ENCODE measurements at places on chromosomes 7 and 10.

DNA sequence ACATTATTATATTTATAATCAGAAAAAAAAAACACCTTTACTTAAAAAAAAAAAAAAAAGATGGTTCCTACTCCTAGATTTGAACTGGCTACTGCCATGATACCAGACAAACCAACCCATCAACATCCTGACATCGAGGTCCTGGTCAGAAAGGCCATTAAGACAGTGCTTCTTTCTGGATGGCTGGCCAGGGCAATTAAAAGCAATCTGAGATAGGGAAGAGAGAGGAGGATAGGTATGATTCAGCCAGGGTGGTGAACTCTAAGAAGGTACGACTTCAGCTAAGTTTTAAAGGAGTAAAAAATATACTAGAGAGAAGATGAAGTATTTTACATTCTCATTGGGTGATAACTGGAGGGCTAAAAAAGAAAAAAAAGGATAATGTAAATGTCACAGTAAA, 139.0 kb downstream of the DOCK4 start:
- no peak for DNase-seq

DNA sequence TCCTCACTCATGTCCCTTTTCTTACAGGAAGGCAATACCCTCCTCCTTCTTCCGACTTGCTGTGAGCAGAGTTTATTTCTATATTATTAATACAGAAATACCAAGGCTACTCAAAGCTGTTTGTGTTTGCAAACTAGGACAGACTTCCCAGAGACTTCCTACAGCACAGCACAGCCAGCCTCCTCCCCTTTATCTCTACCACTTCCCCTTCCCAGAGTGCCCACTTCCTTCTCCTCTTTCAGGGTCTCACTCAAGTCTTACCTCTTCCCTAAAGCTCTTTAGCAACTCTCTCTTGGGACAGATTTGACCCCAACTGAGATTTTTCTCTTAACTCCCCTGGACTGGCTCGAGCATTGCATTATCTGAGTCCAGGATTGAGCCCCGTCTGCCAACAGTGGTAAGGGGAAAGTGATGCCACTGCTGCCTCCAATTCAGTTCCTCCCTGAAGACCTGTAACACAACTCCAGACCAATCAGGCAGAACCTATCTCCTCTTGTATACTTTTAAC, 5.5 kb upstream of the LRGUK start:
- no peak for DNase-seq

DNA sequence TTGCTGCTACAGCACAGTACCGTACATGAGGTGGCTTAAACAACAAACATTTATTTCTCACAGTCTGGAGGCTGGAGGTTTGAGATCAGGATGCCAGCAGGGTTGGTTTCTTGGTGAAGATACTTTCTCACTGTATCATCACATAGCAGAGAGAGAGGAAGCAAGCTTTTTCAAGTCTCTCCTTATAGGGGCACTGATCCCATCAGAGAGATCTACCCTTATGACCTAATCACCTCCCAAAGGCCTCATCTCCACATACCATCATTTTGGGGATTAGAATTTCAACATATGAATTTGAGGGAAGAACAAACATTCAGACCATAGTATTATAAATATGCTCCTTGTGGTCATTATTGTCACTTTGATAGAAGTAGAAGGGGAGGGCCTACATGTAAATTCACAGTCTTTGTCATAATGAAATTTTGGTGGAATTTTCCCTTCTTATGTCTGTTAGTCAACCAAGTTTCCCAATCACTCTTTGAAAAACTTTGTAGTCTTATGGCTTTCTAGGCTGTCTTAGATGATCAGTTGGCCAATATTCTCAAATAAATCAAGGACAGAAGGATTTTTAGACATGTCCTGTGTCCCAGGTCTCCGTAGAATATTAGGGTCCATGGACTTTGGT, 606.2 kb downstream of the LRMDA start:
- DNase-seq = no peak

DNA sequence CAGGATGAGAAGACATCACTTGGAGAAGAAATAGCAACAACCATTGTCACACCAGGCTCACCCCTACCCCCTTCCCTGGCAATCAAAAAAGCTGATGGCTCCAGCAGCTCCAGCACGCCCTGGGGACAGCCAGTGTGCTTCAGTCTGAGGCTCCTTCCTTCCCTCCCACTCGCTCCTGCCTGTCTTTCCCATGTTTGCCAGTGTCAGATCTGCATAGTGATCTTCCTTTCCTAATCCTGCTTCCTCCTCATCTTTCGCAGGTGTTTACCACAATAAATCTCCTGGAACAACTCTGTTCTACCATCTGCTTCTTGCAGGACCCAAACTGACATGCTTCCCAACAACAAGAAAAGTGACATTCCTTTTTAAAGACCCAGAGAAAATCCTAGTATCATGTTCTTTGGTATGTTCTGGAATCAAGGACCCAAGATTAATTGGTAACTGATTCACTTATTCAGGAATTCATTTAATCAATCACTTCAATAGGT, 57.1 kb downstream of the STEAP1B start:
- DNase-seq = no peak

DNA sequence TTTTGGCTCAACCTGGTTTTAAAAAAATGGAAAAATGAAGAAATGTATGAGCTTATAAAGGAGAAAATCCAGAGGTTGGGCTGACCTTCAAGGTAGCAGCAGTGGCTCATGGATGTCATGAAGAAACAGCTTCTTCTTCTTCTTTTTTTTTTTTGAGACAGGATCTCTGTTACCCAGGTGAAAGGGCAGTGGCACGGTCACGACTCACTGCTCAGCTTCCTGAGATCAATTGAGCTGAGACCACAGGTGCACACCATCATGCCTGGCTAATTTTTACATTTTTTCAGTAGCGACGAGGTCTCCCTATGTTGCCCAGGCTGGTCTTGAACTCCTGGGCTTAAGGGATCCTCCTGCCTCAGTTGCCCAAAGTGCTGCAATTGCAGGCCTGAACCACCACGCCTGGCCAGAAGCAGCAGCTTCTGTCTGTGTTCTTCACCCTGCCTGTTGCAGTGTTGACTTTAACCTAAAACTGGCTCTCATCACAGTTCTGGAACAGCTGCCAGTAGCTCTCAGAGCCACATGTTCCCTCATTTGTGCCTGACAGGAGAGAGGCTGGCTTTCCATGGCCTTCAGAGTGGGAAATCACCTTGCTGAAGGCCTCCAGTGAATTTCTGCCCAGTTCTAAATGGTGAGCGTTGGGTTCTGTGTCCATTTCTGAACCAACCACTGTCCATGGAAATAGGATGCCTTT, 117.7 kb downstream of the PFKFB3 start:
- DNase-seq = no peak

DNA sequence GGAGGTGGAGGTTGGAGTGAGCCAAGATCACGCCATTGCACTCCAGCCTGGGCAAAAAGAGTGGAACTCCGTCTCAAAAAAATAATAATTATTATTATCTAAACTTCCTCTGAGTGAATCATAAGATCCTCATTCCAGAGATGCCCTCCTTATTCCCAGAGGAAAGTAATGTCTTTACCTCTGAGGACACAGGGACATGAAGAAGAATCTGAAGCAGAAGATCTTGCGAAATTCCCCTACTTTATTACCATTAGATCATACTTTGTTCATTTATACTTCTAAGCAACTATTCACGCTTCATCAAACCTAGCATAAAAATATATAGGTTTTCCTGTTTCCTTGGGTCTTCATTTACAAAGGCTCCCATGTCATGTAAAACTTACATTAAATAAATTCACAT, 143.1 kb downstream of the ETV1 start:
- no peak for DNase-seq

DNA sequence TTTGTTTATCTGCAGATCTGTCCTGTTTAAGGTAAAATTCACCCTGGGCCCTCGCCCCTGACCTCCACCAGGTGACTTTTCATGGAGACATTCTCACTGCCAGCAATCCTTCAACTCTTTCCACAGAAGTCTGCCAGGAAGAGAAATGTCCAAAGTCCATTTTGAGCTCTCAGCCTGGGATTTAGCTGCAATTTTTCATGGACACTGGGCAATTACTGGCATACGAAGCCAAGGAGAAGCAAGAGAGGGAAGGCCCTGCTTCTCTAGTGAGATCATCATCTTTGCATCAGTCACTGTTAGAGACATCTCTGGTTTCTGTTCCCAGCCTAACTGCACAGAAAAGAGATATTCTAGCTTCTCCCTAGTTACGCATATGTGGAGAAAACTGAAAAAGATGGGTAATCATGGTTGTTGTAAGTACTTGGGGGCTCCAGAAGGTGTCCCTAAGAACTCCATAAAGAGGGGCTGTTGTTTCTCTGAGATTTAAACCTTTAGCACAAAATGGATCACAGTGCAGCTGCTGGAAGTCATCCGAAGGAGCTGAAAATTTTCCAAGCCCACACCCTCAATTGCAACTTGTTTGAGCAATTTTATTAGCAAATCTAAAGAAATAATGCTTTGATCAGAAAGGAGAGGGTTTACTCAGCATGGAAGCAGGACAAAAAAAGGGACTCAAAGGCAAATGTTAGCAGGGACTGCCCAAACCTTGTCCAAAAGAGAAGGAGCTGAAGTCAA, 168.9 kb downstream of the SNX10 start:
- DNase-seq = no peak

DNA sequence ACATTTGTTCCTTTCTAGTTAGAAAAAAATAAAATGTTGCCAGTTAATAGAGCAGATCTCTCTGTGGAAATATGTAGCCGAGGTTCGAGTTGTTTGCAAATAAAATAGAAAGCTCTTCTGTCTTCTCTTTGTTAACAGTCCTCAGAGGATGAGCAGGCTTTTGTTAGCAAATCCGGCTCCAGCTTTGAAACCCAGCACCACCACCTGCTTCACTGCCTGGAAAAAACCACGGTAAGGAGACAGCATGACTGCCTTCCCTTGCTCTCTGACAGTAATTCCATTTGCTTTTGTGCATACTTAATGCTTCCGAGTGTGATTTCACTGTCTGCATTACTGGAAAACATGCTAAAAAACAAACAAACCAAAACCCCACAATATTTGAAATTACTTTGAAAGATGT, 115.6 kb downstream of the TSPAN12 start:
- peak; percentile 87 for DNase-seq

GRCh38 chr7:135782801-135783200, 34.2 kb upstream of the FAM180A start:
- DNase-seq = no peak

DNA sequence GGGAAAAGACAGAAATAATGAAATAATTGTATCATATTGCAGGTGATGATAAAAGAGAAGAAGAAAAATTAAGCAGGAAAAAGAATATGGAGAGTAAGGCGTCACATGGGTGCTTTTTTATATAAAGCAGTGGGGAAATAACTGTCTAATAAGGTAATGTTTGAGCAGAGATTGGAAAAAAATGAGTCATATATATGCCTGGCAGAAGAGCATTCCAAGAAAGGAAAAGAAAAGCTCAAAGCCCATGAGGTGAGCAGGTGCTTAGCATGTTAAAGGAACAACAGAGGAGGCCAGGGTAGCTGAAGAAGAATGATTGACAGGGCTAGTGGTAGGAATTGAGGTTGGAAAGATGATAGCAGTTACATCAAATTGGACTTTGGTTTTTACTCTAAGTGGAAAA, 739.5 kb downstream of the SORCS1 start:
- DNase-seq = no peak

- DNase-seq = no peak
Measured at GRCh38 chr10:119753309-119753708, 27.5 kb downstream of the INPP5F start.

DNA sequence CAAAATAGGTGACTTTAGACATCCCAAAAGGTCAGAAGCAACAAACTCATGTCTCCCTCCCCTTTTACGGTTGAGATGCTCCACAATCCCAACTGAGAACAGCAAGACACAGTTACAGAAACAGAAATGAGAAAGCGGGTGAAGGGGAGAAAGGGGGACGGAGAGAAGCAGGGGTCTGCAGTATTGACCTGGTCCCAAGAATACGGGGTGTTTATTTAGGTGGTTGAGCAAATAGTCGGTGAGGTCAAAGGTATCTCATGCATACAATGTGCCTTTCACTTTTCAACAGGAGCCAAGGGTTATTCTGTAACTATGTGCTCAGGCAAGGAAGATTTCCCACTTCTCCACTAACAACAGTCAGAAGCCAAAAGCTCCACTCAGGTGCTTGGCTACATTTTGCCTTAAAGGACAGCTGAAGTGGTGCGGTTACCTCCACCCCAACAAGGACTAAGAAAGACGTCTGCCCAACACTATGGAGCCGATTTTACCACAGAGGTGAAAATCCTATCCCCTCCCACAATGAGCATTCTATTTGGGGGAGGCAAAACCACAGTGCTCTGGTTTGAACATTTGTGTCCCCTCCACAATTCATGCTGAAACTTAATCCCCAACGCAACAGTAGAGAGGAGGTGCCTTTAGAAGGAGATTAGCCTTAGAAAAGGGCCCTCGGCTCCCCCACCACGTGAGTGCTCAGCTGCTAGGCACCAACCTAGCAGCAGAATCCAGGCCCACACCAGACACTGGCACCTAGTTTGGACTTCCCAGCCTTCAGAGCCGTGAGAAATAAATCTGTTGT, 77.9 kb downstream of the PARD3 start:
- no peak for DNase-seq

DNA sequence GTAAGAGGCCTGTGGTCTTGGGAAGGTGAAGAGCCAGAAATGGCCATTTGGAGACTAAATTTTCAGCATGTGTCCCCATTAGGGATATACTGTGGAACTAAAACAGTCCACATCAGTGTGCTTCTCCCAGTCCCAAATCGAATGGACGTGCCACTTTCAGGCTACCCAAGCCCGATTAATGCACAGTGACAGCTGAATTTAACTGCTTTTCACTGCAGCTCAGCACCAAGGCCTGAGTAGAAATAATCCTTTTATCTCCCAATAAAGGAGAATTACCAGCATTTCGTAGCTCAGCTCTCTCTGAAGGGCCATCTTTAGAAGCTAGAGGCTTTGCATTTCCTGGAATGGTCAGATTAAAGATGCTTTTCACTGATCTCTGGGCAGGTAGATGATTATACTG, 183.3 kb downstream of the NPSR1 start:
- peak; percentile 8 for DNase-seq

- no peak for DNase-seq
Measured at GRCh38 chr10:88065383-88066049, 202.1 kb downstream of the PTEN start.

DNA sequence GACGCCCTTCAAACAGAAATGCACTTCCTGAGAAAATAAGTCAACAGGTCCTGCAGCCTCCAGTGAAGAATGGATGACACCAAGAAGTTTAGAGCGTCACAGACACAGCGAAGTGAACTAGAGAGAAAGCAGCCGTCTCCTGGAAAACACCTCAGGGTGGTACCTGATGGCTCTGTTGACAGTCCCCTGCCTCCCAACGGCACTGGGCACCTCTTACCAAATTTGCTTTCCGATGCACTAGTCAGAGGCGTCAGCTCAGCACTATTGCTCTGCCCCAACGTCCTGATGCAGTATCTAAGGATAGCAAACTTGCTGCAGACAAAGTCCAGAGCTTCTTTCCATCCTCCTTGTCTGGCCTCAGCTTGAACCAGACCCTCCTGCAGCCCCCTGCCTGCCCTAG, 38.3 kb downstream of the SFMBT2 start:
- DNase-seq = no peak

GRCh38 chr7:149607683-149608082, 110.1 kb upstream of the ZNF746 start:
- DNase-seq = no peak

DNA sequence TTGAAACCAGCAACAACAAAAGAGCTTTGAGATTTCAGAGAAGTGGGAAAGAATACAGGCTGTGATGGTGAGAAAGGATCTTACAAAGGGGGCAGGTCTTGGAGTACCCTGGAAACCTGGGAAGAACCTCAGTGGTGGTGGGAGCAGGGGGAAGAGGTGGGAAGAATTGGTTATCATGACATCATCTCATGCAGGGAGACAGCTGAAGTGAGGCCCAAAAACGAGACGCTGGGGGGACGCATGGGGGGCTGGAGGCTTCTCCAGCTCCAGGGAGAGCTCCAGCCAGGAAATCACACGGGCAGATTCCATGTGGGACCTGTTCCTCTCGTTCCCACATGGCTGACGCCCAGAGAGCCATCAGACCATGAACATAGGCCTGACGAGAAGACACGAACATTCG, 177.3 kb upstream of the RNF32 start:
- no peak for DNase-seq

All from brain (organoid and tissue), 16 donors.